Activated CD8-positive, alpha-beta memory T cell treated with anti-CD3 and anti-CD28 coated beads for 4 hours (primary cell): ENCODE measurements at places on chromosomes 2 and 18.

DNA sequence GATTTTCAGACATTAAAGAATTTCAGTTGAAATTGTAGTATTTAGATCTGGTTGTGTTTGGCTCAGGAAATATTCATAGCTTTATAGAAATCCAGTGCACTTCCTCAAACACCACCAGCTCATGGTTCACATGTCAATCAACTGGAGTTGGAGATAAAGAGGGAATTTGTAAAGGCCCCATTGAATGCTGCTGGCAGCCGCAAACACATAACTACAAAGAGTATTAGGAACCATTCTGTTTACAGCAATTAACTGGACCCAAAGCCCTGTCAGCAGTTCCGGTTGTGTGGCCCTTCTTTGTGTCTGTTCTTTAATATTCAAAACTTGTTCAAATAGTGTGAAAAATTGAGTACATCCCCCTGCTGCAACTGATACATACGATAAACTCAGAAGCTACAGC lies 107.4 kb upstream of the LRRTM4 start:
- DNase-seq = no peak

DNA sequence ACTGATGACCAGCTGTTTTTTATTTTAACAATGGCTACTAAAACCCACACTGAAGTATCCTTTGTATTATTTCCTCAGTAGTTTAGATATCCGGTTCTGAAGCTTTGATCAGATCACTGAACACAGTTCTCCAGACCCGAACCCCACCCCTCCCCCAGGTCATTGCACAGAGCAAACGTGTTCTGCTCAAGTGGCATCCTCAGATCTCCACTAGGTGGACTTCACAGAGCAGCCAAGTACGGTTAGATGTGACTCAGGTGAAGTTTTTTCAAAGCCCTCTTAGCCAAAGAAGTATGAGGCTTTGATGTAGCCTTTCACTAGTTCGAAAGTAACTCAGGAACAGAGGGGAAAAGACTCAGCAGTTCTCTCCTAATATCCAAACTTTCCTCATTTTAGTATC lies 142.7 kb upstream of the NRP2 start:
- DNase-seq = no peak

- no peak for DNase-seq
These were observed 68.6 kb upstream of the COL5A2 start for GRCh38 chr2:189248141-189248540.

DNA sequence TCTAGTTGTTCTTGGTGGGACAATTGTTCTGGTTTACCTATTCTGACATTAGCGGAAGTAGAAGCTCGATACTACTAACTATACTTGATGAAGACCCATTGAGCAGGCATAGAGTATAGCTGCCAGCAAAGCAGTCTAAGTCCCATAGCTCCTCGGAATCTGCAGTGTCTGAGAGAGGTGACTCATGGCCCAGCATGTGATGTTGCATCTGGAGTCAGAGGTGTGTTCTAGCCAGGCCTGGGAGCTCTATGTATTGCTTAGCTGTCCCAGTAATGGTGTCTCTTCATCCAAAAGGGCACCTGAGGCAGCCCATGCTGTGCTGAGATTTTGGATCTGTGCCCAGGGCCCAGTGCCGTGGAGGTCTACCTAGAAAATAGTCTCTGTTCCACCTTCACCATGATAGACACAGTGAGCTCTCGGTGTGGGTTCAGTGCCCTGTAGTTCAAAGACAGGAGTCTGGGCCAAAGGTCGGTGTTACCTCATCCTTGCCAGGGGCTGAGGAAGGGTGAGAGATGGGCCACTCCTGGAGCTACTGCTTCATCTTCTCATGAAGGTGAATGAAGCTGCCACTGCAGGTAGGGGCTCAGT lies 47.3 kb downstream of the MEX3C start:
- DNase-seq = no peak

DNA sequence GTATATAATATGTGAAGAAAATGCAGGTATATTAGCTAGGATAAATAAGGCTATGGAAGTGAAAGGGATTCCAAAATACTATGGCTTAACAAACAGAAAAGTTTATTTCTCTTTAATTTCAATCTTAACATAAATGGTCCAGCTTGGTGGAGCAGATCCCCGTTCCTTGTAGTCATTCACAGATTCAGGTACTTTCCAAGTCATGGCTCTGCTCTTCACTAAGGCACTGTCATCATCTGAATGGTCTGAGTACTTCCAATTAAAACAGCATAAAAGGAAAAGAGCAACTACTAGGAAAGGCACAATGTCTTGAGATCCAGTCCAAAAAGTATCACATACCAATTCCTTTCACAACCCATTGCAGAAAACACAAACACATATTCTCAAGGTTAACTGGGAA lies 63.4 kb downstream of the OLA1 start:
- no peak for DNase-seq

DNA sequence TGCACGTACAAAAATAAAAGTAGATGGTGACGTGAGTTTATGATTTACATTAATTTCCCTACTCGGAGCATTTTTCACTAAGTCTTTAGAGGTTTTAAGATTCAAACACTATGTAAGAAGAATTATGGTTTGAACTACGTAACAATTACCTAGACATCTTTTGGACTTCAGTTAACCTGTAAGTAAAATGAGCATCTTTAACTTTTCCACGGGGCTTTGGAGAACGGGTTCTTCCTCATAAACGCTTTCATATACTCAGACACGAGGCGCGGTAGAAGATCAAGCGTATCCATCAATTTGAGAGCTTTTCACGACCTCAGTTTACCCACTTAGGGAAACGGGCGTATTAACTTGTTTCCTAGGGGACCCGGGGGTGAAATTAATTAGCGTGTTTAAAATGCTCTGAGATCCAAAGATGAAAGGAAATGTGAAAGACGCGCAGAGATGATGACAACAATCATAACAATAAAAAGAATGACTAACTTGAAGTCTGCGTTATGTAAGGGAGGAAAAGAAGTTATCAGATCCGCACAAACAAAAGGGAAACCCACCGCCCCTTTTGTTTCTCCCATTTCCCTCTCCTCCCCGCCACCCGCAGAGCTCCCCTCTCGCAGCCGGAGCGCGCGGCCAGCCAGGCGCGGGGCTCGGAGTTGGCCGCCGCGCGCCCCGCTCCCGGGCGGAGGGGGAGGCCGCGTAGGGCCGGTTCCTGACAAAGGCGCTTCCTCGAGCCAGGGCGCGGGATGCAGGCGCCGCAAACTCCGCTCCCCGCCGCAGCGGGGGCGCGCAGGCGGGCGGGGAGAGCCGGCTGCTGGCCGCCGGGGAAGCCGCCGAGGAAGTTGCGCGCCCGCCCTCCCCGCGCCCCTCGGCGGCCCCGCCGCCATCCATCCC lies 807 bp downstream of the PELI1 start:
- peak; percentile 2 for DNase-seq

GRCh38 chr2:212626371-212626918 lies 87.8 kb upstream of the ERBB4 start:
- no peak for DNase-seq

GRCh38 chr18:69161383-69162028 lies 239.2 kb upstream of the DOK6 start:
- DNase-seq = no peak

GRCh38 chr18:22822024-22822423 lies 111.1 kb upstream of the RBBP8 start:
- DNase-seq = no peak

DNA sequence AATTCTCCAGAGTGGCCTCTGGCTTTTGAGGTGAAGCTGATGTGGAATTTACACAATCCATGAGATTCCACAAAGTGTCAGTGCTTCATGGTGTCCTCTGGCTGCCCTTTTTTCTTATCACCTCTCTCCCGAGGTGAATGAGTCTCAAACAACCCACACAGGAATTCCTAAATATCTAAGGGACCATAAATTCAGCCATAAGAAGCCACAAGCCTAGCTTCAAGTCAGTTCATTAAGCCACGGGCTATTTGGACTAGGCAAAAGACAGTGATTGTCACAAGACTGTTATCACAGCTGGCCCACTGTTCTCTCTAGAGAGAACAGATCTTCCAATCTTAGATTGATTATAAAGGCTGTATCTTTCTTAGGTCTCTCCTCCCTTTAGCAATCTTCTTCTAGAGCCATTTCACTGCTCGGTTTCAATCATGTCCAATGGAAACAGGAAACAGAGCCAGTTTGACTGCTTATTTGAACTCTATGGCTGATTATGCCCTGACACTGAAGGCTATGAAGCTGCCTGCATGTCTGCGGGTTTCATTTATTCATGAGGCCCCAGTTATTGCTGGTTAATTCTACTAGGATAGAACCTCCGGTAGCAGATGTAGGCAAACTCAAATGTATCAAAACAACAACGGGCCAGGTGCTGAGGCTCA lies 4.1 kb downstream of the NEMP2 start:
- DNase-seq = no peak

DNA sequence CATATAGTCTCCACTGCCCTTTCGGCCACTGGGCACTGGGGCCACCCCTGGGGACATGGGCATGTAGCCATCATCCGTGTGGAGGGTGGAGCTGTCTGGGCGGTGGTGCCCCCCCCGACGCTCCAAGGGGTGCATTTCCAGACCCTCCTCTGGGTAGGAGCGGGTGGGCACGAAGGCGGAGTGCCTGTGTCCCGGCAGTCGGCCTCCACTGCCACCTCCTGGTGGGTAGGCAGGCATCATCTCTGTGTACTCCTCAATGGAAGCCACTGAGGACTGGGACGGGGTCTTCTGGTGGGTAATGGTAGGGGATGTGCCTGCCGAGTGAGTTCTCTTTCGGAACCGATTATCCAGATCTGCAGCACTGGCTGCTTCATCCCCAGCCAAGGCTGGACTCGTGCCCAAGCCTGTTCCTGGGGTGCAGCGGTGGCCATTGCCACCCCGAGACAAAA lies 2.8 kb downstream of the IRS1 start:
- DNase-seq = no peak

DNA sequence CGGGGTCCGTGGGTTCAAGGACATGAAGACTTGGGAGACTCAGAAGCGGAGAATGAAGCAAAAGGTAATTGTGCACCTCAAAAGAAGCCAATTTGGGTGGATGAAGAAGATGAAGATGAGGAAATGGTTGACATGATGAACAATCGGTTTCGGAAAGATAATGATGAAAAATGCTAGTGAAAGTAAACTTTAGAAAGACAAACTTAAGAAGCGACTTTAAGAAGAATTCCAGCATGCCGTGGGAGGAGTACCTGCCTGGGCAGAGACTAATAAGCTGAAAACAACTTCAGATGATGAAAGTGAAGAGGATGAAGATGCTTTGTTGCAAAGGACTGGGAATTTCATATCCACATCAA lies 43.5 kb downstream of the PSTPIP2 start:
- no peak for DNase-seq

DNA sequence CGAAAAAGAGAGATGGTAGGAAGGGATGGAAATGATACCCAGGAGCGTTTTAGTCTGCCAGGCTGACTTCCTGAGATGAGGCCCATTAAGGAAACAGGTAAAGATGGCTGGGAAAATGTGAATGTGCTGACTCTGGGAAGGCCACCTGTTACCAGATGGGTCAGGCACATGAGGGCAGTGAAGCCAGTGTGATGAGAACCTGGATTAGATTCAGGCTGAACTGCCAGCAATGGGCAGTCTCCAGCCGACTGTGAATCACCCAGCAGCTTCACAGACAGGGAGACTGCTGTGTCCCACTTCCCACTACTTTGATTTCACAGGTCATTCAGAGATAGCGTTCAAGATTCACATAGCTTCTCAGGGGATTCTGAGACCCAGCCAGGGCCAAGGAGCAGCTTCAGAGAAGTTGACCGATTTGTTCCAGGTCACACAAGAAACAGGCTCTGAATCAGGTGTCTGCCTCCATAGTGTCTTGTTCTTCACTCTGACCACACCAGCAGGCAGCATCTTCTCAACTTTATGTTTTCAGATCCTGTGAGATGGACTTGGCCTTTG lies 26.4 kb downstream of the CAPN13 start:
- DNase-seq = no peak

- no peak for DNase-seq
These were observed 30.1 kb upstream of the EFHD1 start for GRCh38 chr2:232603283-232603682.

- no peak for DNase-seq
These were observed 126.4 kb downstream of the TMEM17 start for GRCh38 chr2:62379566-62379965.

DNA sequence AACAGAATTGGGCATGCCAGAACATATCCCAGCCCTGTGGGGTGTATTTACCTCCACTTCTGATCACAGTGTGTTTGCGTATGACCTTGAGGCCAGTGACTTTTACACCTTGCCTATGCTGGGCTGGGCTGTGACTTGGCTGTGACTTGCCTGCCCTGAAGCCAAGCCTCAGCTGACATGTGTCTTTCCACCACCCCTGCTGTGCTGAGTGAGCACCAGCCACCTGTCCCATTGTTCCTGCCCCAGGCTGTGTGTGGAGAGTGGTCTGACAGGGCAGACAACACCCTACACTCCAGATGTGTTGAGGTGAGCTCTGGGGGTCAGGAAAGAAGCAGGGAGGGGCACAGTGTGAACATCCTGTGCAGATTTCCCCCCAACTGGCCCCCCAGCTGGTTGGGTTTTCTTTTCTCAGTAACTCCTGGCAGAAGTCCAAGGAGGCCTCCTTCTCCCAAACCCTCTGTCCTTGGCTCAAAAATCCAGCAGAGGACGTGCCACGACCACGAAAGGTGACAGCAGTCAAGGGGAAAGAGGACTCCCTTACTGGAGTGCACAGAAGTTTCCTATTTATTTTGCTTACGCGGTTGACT lies 5.1 kb upstream of the STEAP3 start:
- DNase-seq = no peak

DNA sequence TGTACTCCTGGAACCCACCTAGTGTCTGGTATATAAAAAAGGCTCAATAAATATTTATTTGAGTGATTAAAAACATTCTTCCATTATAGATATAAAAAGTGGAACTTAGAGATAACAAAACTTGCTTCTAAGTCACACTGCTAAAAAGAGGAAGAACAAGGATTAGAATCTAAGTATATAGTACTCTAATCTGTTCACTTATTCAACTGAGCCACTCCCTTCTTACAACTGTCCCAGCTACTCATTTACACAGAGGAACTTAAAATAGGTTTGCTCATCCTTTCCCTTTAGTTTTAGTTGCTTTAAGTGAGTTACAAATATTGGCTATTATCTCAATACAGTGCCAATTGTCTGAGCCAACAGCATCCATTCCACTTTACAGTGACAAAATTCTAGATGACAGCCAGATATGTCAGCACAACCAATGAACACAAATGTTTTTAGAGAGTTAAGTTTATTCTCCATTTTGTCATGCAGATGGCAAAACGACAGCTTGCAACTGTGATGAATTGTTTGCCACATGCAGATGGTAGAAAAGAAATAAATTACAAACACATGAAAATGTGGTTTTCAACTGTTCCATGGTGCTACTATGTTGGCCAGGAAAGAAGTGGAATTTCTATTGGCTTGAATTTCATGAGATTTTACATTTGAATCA lies 280.7 kb upstream of the ZC3H15 start:
- no peak for DNase-seq

GRCh38 chr2:176056406-176056805 lies 27.4 kb downstream of the EVX2 start:
- DNase-seq = no peak

GRCh38 chr18:6979954-6980353 lies 137.6 kb downstream of the LAMA1 start:
- DNase-seq = no peak

GRCh38 chr2:45089554-45090261 lies 80.5 kb upstream of the SIX2 start:
- no peak for DNase-seq

GRCh38 chr2:150309311-150310080 lies 178.0 kb downstream of the RND3 start:
- no peak for DNase-seq

GRCh38 chr2:132904142-132904842 lies 234.3 kb upstream of the LYPD1 start:
- no peak for DNase-seq

- no peak for DNase-seq
These were observed 82.0 kb upstream of the ITGB6 start for GRCh38 chr2:160282063-160282580.
